ENCODE measurements at places on chromosomes 1 and 21.

GRCh38 chr1:154883919-154884868, 14.1 kb upstream of the KCNN3 start:
- ATAC-seq = no peak

GRCh38 chr1:41695118-41695745, 210.7 kb upstream of the EDN2 start:
- ATAC-seq = no peak

DNA sequence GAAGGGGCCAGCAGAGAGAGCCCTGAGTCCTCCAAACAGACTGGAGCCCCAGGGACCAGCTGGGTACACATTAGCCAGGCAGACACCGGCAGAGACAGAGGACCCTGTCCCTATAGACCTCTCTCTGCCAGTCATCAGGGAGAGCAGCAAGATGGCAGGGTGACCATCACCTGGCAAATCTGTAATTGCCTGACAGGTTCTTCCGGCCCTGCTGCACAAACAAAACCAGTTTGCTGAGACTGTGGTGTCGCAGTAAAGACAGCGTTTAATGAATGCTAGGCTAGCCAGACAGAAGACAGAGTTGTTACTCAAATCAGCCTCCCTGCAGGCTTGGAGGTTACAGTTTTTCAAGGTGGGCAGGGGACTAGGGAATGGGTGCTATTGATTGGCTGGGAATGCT, 618.9 kb downstream of the NPHP4 start:
- ATAC-seq = no peak

DNA sequence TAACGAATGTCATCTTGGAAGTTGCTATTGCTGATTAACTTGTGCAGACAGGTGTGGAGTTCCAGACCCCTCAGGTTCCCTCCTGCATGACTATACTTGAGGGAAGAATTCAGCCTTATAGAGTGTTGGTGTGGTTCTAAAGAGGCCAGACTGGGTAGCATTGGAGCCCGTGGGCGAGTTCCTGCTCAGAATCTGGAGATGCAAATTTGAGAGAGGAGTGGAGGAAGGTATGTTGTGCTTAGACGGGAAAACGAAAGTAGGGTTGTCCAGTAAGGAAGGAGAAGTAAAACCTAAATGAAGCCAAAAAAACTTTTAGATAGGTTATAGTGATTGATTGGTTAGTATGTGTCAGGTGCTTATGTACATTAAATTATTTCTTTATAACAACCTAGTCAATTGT, 79.2 kb downstream of the ZNF326 start:
- ATAC-seq = no peak

- no peak for ATAC-seq
Measured at GRCh38 chr1:193309936-193310475, 123.6 kb upstream of the B3GALT2 start.

DNA sequence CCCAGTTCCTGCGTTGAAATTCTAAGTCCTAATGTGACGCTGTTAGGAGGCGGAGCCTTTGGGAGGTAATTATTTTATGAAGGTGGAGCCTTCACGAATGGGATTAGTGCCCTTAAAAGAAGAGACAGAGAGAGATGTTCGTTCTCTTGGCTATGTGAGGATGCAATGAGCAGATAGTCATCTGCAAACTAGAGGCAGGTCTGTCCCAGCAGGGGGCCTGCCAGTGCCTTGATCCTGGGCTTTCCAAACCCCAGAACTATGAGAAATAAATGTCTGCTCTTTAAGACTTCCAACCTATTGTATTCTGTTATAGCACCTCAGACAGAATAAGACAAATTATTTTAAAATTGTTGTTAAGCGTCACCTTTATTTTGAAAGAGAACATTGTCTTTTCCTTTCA, 123.1 kb upstream of the KCNJ6 start:
- no peak for ATAC-seq

GRCh38 chr1:207941665-207942064, 30.7 kb upstream of the CD34 start:
- peak; percentile 94 for ATAC-seq

- peak; percentile 87 for ATAC-seq
Measured at GRCh38 chr1:20521960-20522861, 14.3 kb upstream of the MUL1 start.

GRCh38 chr1:68141071-68142021, 90.9 kb upstream of the DIRAS3 start:
- peak; percentile 50 for ATAC-seq

DNA sequence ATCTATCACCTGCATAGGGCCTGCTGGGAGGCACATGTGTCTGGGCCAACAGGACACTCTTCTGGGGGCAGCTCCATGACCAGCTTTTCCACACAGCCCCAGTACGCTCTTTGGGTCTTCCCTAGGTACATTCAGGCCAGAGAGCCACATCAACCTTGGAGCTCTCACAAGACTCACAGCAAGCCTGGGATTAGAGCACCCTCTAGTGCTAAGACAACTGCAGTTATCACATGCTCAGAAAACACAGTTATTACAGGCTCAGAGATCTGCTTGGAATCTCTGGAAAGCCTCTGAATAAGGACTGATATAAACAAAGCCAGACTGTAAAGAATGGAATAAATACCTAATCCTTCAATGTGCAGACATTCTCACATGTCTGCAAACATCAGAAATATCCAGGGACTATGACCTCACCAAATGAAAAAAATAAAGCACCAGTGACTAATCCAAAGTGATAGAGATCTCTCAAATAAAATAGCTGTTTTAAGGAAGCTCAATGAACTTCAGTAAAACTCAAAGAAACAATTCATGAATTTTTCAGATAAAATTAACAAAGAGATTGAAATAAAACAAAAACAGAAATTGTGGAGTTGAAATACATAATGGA, 563.9 kb upstream of the NR5A2 start:
- no peak for ATAC-seq

- no peak for ATAC-seq
Measured at GRCh38 chr21:14388282-14388681, 5.3 kb upstream of the HSPA13 start.

- ATAC-seq = no peak
Measured at GRCh38 chr1:209319057-209319432, 264.5 kb upstream of the CAMK1G start.

DNA sequence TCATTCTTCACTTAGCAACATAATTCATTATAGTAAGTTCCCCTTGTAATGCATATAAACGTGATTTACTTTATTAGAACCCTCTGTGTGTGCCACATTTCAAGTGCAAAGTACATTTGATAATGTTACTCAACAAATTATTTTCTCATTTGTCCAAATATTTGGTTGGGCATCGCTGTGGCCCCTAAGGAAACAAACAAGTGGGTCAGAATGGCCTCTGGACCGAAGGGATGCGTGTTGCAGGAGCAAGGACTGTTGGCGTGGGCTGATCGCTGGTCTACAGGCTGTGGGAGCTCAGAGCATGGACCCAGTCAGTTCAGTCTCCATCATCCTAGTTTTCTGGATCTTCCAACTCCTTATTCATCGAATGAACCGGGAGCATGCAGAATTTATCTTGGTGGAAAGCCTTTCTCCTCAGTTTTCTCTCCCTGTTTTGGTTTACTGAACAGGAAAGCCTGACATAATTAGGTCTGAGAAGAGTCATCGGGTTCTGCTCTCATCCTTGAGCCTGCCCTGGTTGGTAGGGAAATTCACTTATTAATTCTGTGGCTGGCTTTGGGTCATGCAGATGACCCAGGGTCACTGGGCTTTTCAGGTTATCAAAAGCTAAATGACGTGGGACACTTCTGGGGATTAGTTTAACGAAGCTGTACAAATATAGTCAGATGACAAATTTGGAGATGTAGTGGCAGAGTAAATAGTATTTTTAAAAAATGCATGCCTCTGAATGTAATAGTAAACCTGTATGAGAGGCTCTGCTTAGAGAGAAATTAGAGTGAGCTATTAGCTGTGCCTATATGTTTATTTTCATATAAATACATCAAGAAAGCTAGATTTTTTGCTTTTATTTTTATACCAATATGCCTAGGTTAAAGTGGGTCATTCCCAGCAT, 200.2 kb downstream of the SDCCAG8 start:
- no peak for ATAC-seq

- no peak for ATAC-seq
Measured at GRCh38 chr21:31103571-31104265, 65.4 kb upstream of the KRTAP19-8 start.

GRCh38 chr1:62722796-62723195, 34.6 kb upstream of the DOCK7 start:
- ATAC-seq = peak; percentile 22

- no peak for ATAC-seq
Measured at GRCh38 chr1:33844166-33844565, 19.7 kb upstream of the HMGB4 start.

DNA sequence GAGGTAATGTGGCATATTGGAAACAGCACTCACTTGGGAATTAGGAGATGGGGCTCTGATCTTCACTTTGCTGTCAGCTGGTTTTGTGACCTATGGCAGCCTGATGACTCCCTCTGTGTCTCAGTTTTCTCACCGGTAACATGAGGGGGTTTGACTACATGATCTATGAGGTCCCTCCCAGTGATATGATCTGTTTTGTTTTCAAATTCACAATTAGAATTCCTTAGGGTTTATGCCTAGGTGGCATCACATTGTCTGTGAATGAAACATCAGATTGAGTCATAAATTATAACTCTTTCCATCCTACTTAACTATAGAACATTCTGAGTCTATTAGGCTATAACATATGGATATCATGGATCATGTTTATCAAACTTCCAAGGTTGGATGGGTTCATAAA, 386.6 kb downstream of the PTBP2 start:
- no peak for ATAC-seq

DNA sequence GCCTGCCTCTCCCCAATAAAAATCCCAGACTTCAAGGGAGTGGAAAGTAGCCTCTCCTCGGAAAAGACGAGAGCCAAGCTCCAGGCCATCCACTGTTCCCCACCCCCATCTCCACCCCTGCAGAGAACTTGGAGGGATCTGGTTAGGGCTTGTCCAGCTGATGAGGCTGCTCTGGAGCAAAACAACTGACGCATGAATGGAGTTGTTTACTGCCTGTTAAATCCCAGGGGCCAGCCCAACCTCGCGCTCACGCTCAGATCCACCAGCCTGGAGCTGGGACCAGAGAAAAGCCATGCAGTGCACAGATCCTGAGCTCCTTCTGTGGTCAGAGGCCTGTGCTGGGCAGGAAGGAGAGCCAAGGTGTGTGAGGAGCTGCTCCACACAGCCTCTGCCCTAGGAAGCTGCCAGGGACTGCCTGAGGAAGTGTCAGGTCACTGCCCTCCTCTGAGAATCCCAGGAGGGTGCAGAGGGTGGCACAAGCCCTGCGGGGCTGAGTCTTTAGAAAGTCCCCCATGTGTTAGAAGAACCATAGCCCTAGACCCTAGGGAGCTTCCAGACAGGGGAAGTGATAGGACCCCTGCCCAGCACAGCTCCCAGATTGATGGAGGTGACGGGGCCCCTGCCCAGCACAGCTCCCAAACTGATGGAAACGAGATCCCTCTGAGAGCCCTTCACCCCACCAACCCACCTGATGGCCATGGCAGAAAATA, 109.0 kb upstream of the IPO9 start:
- ATAC-seq = peak; percentile 90

DNA sequence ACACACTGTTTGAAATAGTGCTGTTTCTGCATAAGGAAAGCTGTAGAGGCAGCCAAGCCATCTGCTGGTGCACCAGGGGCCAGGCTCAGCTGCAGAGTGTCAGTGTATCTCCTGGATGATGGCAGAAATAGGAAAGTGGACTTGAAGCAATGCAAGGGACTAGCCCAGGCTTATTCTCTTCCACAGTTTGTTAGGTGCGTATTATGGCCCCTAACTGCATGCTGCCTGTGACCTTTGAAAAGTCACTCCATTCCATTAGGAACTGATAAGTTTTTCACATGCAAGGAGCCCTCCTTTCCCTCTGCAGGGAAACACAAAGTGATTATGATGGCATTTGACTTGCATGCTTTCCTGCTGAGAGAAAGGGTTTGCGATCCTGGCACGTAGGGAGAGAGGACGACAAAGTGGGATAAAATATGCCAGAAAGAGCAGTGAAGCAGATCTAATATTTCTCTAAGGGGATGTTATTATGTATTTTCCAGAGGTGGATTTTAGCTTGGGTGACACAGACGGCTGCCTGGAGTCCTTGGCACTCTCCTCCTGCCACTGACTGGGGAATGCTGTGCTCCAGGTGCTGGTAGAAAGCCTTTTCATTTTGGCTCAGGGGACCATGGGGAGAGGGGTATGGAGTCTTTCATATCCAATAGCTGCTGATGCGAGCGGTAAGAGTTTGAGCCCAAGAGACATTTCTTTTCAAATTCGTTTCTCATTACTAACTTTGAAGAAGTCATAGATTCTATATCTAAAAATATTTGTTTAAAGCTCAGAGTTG, 402.1 kb upstream of the B3GALT2 start:
- no peak for ATAC-seq
